ENCODE measurements at places on chromosomes 7 and 10.

GRCh38 chr7:71015252-71015900 lies 116.6 kb upstream of the GALNT17 start:
- DNase-seq = no peak

- no peak for DNase-seq
Measured at GRCh38 chr10:89625041-89625765, 19.8 kb downstream of the PANK1 start.

GRCh38 chr7:31457551-31457950 lies 56.3 kb upstream of the ITPRID1 start:
- no peak for DNase-seq

- no peak for DNase-seq
Measured at GRCh38 chr7:140656548-140657515, 15.9 kb upstream of the ADCK2 start.

DNA sequence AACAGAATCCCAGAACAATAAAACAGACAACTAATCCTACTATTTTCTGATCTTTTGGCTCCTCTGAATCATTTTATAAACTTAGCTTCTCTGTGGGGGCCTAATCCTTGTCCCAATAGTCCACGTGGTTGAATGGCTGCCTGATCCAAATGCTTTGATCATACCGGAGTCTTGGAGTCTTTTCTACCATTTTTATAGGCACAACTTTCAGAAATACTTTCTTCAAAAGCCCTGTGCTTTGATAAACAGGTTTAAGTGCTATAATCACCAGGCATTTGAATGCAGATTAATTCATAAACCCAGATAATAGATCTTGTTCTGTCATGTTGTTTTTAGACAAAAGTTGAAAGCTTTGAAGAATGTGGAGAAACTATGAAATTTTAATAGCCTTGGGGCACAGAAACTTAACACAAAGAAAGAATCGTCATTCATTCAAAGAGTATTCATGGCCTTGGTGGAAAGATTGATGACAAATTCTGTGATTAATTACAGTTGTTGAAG lies 163.7 kb downstream of the AHR start:
- DNase-seq = no peak

- DNase-seq = no peak
Measured at GRCh38 chr10:36173364-36173763, 531.3 kb upstream of the FZD8 start.

GRCh38 chr7:35717516-35717915 lies 22.6 kb upstream of the HERPUD2 start:
- DNase-seq = no peak

- no peak for DNase-seq
Measured at GRCh38 chr7:85185424-85186082, 1.3 kb downstream of the SEMA3D start.

- no peak for DNase-seq
Measured at GRCh38 chr7:76066716-76067503, 19.0 kb downstream of the MDH2 start.

GRCh38 chr7:17340655-17341054 lies 42.2 kb downstream of the AHR start:
- no peak for DNase-seq

DNA sequence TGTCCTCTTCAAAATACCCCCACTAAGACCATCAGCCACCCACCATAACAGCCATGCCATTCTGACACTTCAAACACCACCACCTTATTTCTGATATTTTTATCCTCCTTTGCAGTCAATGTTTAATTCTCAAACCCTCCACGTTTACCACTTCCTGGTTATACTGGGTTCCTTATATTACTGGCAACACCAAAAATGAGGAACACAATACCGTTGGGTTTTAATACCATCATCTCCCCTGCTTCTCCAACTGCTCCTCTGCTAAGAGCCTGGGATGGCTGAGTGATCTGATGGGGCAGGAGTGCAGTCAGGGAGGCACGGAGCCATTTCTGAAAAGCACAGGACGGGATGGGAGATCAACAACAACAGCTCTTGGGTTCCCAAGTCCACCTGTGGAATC lies 140.5 kb downstream of the CHCHD3 start:
- DNase-seq = no peak

GRCh38 chr10:131177431-131178327 lies 133.8 kb downstream of the TCERG1L start:
- no peak for DNase-seq

DNA sequence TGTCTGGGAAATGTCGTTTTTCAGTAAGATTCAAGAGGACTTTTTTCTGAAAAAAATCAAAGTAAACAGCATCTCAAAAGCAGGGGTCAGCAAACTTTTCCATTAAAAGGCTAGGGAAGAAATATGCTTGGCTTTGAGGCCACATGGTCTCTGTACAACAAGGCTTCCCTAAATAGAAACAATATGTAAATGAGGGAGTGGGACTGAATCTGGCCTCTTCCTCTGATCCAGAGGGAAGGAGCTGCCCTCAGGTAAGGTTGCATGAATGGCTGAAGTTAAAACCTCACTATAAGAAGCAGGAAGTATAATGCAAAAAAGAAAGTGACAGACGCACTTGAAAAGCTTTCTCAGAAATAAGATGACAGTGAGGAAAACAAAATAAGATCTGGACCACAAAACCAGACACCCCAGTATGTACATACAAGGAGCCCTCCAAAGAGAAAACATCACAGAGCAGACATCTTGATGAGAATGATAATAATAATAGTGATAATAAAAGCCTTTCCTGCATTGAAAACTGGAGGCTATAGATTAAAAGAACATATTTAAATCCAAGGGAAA lies 115.2 kb downstream of the PLXNA4 start:
- DNase-seq = no peak

DNA sequence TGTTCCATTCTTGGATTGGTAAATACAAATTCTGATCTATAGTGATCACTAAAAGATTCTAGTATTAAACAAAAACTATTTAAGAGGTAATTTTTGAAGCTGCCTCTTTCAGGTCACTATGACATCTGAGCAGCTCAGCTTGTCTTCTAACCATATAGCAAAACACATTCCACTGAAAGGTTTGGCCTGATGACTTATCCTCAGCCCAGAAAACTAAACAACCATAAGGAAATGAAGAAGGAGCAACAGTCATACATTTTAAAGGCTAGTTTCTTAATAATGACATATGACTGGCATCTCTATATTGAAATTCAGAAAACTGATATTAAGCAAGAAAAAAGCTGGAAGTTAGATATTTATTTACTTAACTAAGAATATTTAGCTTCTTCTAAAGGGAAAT lies 24.6 kb downstream of the NT5C2 start:
- no peak for DNase-seq

GRCh38 chr10:12835709-12836108 lies 165.8 kb downstream of the CCDC3 start:
- DNase-seq = no peak

DNA sequence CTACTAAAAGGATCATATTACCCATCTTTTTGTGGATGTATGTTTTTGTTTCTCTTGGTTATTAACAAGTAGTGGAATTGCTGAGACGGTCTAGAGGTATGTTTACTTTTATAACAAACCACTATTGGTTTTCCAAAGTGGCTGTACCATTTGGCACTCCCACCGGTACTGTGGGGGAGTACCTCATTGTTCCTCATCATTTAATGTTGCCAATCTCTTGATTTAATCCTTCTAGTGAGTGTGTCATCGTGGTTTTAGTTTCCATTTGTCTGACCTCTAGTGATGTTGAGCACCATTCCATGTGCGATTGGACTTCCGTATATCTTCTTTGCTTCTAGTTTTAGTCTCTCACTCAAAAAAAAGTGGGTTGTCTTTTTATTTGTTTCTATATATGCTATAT lies 50.4 kb downstream of the RBM33 start:
- DNase-seq = no peak

GRCh38 chr7:151756866-151757265 lies 120.0 kb downstream of the PRKAG2 start:
- no peak for DNase-seq

GRCh38 chr7:65422670-65423069 lies 49.0 kb downstream of the ZNF92 start:
- DNase-seq = no peak

DNA sequence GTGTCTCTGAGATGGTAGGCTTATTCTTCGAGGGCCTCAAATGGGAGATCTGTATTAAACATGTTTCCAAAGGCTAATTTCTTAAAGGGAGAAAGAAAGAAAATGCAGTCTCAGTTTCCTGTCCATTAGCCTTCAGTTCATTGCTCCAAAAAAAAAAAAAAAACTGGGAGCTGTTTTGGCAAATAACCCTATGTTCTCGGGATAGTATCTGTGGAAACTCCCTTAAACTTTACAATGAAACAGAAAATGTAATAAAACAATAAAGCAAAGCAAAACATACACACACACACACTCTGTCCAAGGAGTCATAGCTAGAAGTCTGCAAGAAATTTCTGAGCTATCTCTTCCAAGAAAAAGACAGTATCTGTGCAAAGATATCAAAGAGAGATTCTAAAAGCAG lies 172.5 kb upstream of the CELF2 start:
- DNase-seq = no peak

DNA sequence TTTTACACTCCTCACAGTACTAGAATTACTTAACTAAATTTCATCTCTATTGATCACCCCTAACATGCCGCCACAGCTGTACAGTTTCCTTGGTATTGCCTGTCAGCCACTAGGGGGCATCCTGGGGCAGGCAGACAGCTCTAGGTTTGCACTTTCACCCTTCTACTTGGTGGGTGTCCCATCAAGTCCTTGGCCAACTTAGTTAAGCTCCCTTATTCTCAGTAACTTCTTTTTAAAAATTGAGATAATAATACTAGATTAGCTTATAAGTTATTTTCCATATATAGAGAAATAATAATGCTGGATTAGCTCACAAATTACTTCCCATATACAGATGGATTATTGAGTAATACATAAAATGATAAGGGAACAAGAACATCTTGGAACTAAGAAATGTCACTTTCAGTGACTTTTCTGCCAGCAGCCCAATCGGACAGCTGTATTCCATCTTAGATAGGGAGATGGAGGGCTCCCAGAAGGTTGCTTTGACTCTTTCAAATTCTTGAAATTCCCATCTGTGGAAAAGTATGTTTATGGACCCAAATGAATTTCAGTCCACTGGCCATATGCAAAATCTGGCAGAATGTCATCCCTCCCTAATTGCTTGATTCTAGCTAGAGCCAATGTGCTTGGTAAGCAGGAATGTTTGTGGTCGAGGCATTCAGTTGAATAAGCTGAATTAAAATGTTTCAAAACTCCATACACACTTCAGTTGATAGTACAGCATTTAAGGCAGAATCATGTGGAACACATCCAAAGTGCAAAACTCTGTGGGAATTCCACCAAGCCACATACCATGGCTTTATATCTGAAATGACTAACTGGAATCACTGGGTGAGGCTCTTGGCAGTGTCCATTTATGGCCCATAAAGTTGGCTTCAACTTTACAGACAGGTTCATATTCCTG lies 309.7 kb downstream of the CSTF2T start:
- no peak for DNase-seq

- no peak for DNase-seq
Measured at GRCh38 chr7:112649560-112649959, 140.6 kb downstream of the TMEM168 start.

GRCh38 chr7:112383671-112384417 lies 66.4 kb upstream of the IFRD1 start:
- no peak for DNase-seq

- no peak for DNase-seq
Measured at GRCh38 chr7:92631850-92632487, 41.8 kb upstream of the FAM133B start.

DNA sequence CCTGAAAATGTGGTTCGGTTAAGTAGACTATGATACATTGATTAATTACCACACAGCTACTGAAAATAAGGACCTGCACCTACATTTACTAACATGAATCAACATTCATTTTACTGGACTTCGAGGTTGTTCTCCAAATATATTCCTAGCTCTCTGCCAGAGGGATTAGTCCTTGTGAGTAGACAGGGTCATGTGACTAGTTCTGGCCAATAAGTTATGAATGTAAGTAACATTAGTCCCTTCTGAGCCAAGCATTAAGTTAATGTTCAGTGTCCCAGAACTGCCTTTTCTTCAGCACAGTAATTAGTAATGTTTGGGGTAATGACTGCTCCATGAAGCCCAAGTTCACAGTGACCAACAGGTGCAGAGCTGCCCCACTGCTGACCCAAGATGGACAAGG lies 9.2 kb downstream of the ITIH5 start:
- DNase-seq = no peak

- DNase-seq = peak; percentile 67
Measured at GRCh38 chr10:119542357-119542987, at the start of gene RGS10. Gene RGS10, minus strand, starts transcription at chr10:119542719. Its CDS starts 81 bp downstream, at chr10:119542638.

GRCh38 chr7:28980451-28981160 lies 22.5 kb upstream of the TRIL start:
- no peak for DNase-seq

DNA sequence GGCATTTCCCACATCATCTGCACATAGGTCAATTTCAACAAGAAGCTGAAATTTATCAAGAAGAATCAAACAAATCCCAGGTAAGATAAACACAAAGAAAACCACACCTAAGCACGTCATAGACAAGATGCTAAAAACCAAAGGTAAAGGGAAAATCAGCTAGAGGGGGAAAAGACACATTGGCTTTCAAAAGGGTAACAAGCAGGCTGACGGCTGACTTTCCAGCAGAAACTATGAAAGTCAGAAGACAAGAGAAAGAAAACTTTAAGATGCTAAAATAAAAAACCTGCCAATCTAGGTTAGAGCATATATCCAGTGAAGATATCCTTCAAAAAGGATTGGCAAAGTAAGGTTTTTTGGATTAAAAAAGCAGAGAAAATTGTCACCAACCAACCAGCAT lies 59.9 kb upstream of the RHEB start:
- DNase-seq = no peak

DNA sequence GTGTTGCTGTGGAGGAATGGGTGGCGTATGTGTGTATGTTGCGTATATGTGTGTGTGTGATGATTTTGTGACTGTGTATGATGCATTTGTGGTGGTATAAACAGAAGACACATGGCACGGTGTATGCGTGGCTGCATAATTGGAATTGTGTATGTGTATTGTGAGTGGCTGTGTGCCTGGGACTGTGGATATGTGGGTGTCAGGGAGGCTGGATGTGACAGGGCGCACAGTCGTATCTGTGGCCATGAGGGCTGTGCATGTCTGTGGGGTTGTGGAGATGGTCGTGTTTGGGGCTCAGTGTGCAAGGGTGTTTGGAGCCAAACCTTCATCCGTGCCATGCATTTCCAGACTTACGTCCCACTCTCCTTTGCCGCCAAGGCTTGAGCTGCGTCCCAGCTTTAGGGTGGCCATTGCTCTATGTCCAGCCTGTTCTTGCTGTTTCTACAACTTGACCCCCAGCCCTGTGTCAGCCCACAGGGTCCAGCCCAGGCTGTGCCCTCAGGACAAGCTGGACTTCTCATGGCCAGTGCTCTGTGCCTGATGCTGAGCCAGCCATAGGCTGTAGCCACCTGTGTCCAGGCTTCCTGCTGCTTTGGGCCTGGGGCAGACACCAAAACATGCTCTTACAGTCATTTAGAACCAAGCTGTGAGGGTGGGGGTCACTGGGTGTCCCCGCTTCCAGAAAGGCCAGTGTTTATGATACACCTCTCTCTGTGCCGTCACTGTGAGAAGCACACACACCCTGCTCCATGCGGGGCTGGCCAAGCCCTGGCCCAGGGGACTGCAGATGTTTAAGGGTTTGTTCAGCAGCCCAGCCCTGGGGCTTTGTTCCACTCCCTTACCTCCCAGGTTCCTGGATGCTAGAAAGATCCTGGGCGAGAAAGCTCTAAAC lies 127.6 kb downstream of the NEURL1 start:
- no peak for DNase-seq
